Nucleus accumbens (tissue), 56 donors: ENCODE measurements at places on chromosomes 2 and 18.

- no peak for DNase-seq
These were observed 12.2 kb downstream of the SH3BP4 start for GRCh38 chr2:234963773-234964615.

- DNase-seq = no peak
These were observed 616 bp upstream of the TAF1B start for GRCh38 chr2:9842487-9843228.

DNA sequence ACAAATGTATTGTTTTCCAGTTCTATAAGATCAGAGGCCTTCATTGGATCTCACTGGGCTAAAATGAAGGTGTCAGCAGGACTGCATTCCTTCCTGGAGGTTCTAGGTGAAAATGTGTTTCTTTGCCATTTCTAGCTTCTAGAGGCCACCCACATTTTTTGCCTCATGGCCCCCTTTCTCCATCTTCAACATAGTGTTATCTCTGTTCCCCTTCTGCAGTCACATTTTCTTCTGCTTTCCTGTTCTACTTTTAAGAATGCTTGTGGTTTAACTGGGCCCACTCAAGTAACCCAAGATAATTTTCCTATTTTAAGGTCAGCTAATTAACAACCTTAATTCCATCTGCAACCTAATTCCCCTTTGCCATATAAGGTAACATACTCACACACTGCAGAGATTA, 36.1 kb downstream of the METTL21A start:
- no peak for DNase-seq

GRCh38 chr2:204116159-204116792, 179.7 kb downstream of the ICOS start:
- peak; percentile 22 for DNase-seq

GRCh38 chr18:74942319-74942910, 266.5 kb downstream of the PTGR3 start:
- DNase-seq = no peak

DNA sequence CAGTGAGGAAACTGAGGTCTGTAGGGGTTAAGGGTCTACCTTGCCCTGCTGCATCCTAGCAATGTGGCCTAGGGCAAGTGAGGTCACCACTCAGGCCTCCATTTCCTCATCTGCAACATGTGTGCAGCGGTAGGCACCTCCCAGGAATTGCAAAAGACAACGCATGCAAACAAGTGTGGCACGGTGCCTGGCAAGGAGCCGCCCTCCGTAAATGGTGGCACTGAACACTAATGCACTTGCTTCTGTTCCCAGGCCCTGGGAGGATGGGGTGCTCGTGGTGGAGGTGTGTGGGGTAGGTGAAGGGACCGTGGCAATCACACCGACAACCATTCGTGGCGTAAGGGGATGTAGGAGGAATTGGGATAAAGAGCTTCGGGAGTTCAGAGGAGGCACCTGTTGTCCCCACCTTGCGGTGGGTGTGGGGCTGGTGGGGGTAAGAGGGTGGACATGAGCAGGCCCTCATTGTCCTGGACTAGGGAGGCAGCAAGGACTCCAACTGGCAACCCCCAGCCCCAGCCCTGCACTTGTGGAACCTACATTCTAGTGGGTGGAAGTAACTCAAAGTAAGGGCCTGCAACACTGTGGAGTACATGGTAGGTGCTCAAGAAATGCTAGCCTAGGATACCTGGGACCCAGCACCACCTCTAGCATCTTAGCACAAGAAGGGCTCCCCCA, 26.0 kb downstream of the ATOH8 start:
- no peak for DNase-seq
